ACHN (cell line): ENCODE measurements at places on chromosomes 1 and 21.

DNA sequence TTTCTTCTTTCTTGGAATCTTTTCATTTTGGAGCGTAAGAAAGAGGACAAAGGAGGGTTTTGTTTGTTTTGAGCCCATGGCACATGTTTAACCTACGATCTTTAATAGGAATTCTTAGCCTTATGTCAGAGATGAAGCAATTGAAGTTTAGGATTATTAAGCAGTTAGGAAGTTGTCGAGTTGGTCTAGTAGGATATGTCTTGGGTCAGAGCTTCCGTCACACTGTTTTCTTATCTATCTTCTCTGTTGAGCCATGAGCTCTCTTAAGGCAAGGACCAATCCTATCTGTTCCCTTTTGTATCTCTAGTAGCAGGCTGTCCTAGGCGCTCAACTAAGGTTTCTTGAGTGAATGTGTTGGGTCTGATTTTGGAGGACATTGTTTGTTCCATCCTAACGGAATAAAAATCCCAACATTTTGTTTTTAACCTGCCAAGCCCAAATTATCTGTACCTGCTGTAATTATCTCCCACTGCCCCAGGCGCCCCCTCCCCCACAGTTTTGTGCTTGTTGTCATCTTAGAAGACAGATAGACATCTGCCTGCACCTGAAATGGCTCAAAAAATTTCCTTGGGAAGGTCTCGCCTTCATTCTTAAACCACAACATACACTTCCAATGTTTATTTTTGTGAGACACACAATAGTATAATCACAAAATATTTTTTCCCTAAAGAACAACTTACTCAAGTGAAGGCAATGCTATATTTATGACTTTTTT, 95.3 kb upstream of the GADD45A start:
- DNase-seq = no peak

DNA sequence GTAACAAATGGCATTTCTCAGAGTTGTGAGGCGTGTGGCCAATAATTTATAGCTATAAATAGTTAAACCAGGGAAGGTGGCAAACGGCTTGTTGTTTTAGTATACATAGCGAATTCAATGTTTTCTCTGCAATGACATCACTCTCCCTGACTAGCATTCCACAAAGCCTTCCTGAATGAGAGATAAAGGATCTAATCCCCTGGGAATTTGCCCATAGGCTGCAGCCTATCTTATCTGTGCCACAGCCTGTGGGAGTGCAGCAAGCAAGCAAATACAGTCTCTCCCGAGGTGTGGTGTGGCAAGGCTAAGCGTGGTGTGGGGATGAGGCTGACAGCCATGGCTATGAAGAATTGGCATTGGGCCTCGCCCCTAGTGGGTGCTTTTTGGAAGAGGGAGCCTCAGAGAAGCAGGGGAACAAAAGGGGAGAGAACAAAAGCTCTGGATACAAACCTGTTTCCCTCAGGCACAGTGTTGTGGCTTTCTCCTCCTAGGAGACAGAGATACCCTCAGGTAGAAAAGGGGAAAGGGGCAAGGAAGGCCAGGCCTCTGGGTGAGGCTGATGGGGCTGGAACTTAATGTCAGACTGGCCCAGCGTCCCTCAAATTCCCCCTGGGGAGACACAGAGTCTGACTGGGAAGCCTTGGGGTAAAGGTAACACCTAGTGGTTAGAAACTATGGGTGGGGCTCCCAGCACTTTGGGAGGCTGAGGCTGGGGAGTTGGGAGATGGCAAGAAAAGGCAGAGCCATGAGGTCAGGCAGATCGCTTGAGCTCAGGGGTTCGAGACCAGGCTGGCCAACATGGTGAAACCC, 8.9 kb downstream of the TAGLN2 start:
- peak; percentile 79 for DNase-seq

DNA sequence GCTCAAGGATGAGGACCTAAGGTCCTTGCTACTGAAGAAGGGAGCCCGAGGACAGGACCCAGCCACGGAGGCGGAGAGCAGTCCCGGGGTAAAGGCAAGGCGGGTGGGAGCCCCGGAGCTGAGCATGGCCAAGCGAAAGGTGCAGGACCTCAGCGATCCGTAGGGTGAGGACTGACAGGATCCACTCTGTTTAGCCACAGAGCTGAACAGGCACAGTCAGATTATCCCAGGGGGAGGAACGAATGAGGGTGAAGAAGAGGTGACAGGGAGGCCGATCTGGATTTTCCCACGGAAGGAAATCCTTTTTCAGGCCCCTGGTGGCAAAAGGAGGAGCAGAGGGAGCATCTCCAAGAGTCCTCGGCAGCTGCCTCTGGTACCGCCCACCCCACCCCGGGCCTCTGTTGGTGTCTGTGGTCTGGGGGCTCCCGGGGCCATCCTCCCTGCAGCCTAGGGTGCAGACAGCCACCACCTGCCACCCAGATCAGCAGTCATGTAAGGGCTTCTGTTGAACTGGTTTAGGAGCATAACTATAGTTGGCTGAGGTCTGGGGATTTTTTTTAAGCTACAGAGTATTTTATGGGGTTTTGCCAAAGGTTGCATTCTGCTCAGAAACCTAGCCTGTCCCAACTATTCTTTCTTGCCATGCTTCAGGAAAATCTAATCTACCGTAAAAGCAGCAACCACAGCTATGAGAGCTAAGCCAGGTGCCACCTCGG, 32.3 kb upstream of the LBR start:
- DNase-seq = no peak

DNA sequence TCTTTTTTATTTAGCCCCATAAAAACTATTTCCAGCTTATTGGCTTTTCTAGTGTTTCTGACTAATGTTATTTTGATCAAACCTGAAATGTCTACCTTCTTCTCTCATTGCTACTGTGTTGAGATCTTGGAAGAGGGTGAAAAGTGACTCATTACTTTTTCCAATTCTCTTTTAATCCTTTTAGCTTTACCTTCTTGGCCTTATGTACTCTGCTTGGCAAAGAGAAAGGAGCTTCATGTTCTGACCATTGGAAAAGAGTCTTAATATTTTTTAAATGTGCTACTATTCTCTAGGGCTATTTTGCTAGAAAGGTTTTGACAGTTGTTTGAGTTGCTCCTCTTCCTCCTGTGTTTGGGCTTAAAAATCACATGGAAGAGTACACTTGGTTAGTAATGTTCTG, 97.8 kb upstream of the CHODL start:
- DNase-seq = no peak

DNA sequence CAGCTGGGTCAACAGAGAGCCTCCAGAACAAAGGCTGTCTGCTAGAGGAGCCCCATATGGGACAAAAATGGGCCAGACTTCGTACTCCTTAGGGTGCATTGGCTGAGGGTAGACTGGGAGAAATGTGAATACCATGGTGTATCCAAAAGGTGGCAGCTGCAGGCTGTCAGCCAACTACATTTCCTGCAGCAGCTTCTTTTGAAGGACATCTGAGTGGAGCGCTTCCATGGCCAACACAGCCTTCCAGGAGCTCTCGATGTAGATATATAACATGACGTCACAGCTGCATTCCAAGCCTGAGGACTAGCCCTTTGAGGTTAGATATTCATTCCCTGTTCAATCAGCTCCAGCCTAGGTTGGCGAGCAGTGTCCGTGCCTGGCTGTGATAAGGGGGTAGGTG, 107.7 kb downstream of the MAB21L3 start:
- no peak for DNase-seq

DNA sequence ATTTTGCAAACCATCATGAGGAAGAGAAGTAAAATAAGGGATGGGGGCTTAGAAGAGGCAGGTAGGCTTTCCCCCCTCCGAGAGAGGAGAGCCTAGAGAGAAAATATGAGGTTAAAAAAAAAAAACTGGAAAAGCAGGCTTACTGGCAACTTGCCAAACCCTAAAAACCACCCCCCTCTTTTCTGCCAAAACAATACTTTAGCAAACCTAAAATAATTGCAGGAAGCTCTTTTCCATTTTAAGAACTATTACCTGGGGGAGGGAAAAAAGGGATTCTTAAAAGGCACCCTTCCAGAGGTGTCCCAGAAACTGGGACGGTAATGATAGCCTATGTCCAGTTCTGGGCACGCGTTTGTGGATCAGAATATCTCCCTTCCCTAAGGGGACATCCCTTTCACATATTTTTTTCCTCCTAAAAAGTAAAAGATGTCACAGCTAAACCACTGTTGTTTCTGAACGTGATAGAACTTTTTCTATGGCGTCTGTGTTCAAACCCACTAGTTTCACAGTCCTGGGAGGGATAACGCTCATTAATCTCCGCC, 1.1 kb upstream of the NFIA start:
- DNase-seq = no peak

DNA sequence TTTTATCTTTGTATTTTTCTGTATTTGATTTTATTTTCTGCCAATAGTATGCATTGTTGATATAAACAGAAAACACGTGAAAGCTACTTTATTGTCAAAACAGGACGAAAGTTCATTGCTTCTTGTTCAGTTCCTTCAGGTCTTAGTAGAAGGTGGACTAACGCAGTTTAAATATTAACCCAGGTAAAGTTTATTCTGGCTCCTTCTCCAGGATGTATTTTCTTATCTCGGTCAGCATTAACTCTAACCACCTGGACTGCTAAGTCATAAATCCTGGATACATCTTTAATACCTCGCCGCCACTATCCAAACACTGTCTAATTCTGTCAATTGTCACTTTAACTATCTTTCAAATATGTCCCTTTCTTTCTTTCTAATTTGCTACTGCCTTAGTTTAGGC, 5.7 kb upstream of the SOAT1 start:
- peak; percentile 28 for DNase-seq

GRCh38 chr1:8162168-8162567, 136.1 kb upstream of the ERRFI1 start:
- DNase-seq = no peak

- DNase-seq = no peak
Measured at GRCh38 chr1:14733779-14734140, 135.3 kb downstream of the KAZN start.

GRCh38 chr1:33111965-33112364, 31.0 kb downstream of the AZIN2 start:
- no peak for DNase-seq

DNA sequence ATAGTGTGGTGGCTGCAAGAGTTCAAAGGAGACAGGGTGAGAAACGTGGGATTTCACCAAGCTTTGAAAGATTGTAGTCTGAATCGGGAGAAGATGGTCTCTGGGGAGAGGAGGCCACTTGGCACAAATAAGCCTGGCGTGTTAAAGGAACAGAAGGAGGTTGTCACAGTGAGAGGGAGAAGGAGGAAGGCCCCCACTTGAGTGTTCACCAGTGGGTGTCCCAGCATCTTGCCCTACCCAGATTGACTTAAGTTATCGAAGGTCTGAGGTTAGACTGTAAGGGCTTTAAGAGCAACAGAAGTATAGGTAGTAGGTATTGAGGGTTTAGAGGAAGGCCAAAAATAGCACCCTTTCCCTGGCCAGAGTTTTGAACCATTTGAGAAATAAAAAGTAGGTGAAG, 48.0 kb downstream of the BACH1 start:
- no peak for DNase-seq

- DNase-seq = no peak
Measured at GRCh38 chr1:3965693-3966092, 65.6 kb upstream of the C1orf174 start.

DNA sequence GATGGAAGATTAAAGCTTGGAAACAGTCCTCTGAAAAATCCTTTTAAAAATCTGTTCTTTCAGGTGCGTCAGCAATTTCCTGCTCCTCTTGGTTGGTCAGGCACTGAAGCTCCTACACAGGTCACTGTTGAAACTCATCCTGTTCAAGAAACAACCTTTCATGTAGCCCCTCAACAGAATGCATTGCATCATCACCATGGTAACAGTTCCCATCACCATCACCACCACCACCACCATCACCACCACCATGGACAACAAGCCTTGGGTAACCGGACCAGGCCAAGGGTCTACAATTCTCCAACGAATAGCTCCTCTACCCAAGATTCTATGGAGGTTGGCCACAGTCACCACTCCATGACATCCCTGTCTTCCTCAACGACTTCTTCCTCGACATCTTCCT, 145.3 kb downstream of the DYRK1A start:
- no peak for DNase-seq

- DNase-seq = no peak
Measured at GRCh38 chr1:36397083-36397377, 678 bp downstream of the LSM10 start.

DNA sequence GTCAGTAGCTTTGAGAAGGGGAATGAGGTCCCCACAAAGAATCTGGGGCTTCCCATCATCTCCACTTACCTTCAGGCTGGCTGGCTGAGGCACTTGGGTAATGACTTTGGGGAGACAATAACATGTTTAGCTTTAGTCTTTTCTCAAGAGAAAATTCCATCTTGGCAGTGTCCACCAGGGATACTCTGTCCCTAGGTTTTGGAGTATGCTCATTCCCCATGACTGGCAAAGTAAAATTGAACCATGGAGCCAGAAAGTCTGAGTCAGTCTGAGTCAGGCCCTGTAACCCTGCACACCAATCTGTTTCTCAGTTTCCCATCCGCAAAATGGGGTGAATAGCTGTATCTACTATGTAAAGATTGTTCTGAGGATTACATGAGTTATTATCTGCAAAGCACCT, 28.2 kb downstream of the RUNX1 start:
- peak; percentile 22 for DNase-seq

DNA sequence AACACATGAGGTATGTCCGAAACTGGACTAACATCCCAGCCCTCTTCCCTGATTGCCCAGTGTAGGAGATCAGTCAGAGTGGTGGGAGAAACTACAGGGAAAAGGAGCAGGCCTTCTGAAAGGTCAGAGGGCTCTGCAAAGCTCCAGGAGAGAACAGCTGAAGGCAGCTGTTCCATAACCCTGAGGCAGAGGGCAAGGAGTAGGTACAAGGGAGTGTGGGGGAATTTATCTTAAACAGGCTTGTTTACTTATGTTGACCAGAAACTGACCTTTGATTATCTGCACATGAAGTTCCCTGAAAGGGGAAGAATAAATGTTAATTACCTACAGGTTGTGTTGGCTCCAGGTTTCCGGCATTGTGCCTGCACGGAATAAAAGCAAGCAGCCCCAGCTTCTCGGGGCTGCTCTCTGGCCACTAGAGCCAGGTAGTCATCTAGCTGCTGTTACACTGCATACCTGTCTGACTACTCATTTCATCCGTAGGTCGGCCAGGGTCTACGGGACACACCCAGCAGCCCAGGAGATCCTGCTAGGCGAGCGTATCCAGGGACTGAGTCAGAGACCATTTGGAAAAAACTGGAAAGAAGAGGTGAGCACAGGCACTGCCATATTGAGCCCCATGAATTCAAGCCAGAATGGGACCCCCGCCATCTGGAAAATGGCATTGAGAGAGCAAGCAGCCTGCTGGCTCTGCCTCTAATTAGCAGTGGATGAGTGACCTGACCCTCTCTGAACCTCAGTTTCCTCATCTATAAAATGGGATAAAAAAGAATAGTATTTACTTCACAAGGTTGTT, 14.9 kb upstream of the PAQR7 start:
- DNase-seq = peak; percentile 28

DNA sequence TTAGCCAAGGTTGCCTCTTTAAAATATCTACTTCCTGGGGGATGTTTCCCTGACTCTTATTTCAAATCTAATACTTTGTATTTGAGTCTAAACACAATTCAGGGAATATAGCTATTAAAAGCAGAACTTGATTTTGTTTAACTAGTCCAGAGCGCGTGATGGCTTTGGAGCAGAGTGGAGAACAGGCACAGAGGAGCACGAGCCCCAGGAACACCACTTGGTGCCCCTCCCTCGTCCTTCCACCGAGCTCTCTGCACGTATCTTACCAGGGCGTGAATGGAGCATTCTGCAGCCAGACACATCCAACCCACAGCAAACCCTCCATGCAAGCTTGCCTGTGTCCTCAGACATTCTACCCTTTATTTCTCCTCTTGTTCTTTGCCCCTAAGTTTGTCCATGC, 14.1 kb downstream of the KIF26B start:
- no peak for DNase-seq

GRCh38 chr1:28136169-28136921, 40.1 kb downstream of the PTAFR start:
- DNase-seq = no peak

- no peak for DNase-seq
Measured at GRCh38 chr1:174657893-174658292, 210.1 kb downstream of the GPR52 start.

- no peak for DNase-seq
Measured at GRCh38 chr1:232463225-232463624, 166.7 kb downstream of the SIPA1L2 start.
